ENCODE measurements at places on chromosomes 4 and X.

DNA sequence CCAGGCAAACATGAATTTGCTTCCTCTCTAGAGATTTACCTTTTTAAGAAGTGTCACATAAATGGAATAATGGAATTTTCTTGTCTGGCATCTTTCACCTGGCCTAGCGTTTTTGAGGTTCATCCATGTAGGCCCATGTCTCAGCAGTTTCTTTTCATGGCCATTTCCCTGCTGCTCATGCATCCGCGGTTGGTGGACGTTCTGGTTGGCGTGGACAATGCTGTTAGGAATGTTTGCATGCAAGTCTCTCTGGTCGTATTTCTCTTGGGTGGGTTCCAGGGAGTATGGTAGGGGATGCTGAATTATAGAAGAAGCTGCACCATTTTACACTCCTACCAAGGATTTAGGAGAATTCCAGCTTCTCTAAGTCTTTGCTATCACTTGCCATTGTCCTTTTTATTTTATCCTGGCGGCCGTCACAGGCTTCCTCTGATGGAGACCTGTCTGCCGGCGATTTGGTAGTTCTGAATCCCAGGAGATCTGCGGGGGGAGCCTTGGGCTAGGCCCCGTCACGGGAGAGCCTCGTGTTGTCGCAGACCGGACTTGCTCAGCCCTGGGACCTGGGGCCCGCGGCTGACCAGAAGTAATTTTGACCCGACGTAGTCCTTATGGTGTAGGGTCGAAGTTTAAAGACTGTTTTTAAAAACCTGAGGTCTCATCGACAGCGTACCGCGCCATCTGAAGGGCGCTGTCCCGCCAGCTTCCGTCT lies 56.9 kb upstream of the TADA2B start:
- DNase-seq = no peak

GRCh38 chr4:148097801-148098200 lies 344.4 kb downstream of the NR3C2 start:
- no peak for DNase-seq

DNA sequence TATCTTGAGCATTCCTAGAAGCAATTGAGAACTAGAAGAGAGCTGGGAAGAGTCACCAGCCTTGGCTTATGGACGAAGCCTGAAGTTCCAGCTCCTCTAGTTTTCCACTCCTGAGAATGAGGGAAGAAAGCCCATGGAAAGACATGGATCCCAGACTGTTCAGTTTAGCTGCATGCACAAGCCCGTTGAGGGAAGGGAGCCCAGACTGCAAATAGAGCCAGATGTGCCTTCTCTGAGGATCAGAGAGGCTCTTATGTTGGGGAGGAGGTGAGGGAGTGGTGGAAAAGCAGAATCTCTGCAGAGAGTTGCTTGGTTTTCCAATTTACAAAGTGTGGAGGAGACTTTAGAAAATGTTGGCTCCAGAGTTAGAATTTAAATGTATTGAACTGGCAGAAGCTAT lies 69.0 kb downstream of the ASB9 start:
- DNase-seq = no peak

- DNase-seq = no peak
These were observed 350.1 kb downstream of the GRXCR1 start for GRCh38 chr4:43242606-43243005.

GRCh38 chr4:136301749-136302495 lies 1230.4 kb downstream of the PCDH18 start:
- DNase-seq = no peak

DNA sequence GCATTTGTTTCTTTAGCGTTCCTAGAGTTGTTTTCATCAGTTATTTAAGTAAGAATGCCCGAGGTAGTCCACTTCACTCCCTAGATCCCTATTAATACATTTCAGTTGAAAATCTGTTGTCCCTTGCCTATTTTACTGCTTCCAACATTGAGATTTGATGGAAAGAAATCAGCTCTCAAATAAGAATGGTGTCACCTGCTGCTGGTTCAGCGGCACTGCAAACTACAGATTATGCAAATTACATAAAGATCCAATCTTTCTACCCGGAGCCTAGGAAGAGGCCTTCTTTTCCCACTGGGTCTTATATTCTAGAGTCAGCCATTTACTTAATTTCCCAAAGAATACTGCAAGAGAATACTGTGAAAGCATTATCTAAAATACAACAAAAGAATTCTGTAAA lies 597.6 kb upstream of the MAGEB2 start:
- DNase-seq = no peak

DNA sequence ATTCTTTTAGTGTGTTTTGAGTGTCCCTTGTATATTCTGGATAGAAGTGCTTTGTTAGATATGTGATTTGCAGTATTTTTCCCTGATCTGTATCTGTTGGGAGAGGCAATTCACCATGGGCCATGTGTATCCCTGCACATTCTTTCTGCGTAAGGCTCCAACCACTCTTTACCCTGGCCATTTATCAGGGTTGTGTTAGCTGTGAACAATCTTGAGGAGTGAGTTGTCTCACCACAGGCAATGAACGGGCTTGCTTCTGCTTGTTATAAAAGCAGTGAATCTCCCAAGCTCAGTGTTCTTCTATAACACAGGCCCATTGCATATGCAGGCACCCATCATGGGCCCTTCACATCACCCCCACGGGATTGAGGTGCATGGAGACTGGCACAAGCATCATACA lies 18.9 kb upstream of the SMIM10 start:
- DNase-seq = no peak

DNA sequence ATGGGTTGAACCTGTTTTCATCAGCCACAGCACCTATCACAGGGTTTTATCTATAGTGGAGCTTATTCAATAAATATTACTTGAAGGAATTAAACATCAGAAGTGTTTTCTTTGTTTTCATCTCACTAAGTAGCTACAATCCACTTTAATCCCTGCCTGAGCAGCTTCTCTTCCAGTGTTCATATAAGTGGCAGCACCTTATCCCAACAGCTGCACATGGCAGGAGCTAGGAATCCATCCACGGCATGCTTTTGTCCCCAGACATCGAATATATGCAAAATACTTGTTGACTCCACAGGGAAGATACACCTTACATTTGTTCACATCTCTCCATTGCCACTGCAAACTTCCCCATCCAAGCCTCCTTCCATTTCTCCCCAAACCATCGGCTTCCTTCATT lies 549.8 kb upstream of the FAM241A start:
- DNase-seq = no peak

GRCh38 chr4:25098964-25099891 lies 61.0 kb downstream of the SEPSECS start:
- DNase-seq = no peak

DNA sequence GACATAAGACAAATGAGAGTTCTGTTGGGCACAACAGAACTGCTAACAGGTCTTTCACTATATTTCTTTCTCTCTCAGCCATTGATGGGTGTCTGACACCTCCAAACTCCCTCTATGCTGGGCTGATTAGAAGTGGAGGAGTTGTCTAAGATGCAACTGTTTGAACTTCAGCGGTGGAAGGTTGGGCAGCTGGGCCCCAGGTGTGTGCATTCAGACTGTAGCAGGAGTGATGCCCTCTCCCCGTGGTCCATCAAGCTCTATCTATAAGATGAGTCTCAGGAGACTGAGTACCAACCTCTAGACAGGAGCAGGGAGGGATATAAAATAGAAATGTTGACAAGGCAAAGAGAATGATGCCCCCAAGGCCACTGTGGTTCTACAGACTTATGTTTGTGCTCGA lies 28.2 kb upstream of the CHRNA9 start:
- DNase-seq = no peak

GRCh38 chr4:78570117-78570516 lies 18.5 kb downstream of the ANXA3 start:
- no peak for DNase-seq

GRCh38 chr4:31518796-31519250 lies 798.7 kb downstream of the PCDH7 start:
- DNase-seq = no peak

GRCh38 chr4:89889289-89889688 lies 5.4 kb upstream of the MMRN1 start:
- no peak for DNase-seq

DNA sequence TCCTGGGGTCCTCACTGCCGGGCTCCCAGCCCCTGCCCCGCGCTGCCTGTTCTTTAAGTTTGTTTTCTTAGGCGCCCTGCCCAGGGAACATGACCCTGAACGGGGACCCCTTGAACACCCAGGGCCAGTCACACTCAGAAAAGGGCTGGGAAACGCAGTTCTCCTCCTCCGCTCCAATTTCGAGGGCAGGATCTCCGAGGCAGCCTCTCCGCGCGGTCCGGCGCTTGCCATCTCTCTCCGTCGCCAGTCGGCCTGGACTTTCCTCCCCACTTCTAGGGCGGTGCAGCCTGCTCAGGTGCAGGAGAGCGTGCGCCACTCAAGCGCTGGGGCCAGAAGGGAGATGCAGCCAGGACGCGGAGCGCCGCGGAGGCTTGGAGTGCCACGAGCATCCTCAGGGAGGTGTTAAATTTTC lies 9.9 kb downstream of the PRDM8 start:
- DNase-seq = no peak

- no peak for DNase-seq
These were observed 21.0 kb downstream of the PLS3 start for GRCh38 chrX:115581759-115582615.

GRCh38 chrX:38699696-38700095 lies 101.6 kb upstream of the MID1IP1 start:
- DNase-seq = no peak

GRCh38 chr4:46818604-46819003 lies 90.4 kb downstream of the COX7B2 start:
- DNase-seq = no peak

Data from GM12891 (cell line).